ENCODE measurements at places on chromosomes 7 and 10.
A peak's percentile ranks its signal among the peaks of the same experiment; 100 is the strongest.

DNA sequence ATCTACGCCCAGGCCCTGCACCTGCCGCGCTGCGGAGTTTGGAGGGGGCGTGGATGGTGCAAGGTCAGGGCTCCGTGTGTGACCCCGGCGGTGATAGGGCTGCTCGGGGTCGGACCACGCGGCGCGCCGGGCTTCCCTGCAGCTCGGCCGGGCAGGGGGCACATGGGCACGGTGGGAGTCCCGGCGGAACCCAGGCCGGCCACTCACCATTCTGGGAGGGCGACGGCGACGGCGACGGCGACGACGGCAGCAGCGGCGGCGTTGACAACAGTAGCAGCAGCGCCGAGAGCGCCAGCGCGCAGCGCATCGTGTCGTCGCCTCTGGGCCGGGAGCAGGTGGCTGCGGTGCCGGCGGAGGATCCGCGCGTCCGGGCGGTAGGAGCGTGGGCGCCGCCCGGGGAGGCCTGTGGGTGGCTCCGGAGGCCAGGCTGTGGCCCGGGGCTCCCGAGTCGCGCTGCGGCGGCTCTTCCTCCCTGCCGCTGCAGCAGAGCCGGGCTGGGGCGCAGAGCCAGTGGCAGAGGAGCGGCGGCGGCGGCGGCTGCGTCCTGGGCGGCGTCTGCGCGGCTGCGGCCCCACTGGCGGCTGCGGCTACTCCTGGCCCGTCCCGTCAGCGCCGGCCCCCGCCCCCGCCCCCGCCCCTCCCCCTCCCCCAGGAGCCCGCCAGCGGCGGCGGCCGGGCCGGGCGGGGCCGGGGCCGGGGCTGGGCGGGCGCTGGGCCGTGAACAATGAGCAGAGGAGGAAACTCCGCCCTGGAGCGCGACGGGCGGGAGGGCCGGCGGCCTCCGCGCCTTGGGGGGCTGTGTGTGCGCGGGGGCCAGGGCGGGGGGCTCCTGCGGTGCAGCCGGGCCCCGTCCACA, at the start of gene PODXL:
Gene PODXL (minus strand): TSS at position 576 of the 856 bp plus-strand sequence. CDS start 269 bp downstream, at position 307.
- DNase-seq: no peak

DNA sequence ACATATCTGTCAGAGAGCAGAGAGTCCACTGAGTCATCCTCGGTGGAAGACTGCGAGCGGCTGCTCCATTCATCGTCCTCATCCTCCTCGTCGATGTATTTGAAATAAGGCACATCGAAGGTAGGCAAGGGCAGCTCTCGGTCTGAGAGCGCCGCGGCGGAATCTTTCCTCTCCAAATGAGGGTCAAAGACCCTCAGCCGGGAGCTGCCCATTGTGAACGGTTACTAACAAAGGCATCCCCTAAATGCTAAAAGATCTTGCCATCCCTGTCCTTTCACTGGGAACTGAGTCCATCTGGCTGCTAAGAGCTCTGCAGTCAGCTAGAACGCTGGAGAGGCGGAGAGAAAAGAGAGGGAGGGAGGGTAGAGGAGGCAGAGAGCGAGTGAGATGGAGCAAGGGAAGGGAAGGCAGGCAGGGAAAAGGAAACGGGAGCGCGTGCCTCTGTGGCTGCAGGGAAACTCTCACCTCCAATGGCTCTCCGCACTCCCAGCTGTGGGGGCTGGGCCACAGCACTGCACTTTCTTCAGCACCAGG, 163.4 kb downstream of the RAPGEF5 start:
- peak; percentile 37 for DNase-seq

DNA sequence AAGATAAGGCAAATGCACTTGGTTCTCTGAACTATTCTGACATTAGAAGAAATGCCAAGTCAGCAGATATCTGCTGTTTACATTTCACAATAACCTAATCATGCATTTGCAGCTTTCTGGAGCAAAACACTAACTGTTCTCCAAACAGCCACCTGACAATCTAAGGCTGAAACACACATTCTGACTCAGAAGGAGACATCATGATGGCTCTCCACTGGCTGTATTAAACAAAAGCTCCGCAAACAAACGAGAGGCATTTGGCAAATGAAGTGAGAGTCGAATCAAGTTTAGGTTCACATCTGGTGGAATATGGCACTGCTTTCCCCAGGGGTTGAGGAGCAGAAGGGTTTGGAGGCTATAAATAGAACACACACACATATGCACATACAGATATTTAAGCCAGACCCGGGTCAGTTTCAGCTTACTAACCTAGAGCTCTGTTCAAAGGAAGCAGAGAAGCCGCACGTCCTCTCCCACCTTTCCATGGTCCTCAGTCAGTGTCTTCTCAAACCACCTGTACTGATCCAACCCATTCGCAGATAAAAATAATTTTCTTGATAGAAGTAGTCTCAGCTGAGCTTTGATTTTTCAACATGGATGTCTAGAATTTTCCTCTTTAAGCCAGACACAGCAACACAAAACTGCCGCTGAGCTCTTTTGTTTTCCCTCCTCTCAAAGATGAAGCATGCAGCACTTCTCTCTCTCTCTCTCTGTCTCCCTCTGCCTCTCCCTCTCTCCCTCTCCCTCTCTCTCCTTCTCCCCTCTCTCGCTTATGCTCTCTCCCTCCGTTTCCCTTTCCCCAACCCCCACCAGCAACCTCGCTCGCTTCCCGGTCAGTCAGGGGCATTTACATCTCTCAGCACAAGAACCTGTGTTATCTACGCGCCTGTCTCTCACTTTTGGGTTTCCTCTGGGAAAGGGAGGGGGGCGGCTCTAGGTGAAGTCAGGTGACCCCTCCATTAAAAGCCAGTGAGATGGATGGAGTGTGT, 682.8 kb downstream of the MAGI2 start:
- no peak for DNase-seq

DNA sequence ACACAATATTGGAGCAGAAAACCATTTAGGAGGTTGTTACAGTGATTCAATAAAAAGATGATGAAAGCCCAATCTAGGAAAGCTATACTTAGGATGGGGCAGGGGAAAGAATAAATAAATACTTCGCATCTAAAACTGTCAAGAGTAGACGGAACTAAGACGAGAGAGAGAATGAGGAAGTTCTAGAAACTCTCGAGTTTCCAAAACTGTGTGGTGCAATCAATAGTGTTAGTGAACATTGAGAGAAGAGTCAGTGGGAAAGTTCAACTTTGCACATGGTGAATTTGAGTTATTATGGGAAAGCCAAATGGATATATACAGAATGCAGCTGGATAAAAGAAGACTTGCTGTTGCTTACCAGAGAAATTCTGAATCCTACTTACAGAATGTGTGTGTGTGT, 133.8 kb upstream of the MEOX2 start:
- DNase-seq: no peak

- no peak for DNase-seq
Measured at GRCh38 chr7:96723622-96724021, 14.0 kb upstream of the SEM1 start.

GRCh38 chr10:92640107-92640506, 47.2 kb downstream of the KIF11 start:
- no peak for DNase-seq

- DNase-seq: no peak
Measured at GRCh38 chr7:27128776-27129728, 1.5 kb downstream of the HOXA4 start.

GRCh38 chr10:111093741-111094380, 17.0 kb downstream of the ADRA2A start:
- no peak for DNase-seq

DNA sequence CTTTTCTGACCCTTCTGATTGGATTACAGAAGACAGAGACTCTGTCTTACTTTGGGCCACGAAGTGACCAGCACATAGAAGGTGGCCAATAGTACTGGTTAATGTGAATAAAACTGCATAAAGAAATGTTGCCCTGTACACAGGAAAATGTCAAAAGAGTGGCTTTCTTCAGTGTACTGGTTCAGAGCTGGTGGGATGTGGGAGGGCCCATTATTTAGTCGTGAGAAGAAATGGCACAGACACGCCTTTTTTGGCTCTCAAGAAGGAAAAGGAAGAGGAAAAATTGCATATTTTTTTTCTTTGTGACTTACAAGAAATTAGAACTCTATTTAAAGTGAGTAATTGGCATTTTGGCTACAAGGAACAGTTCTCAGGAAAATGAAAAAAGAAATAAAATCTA, 129.7 kb downstream of the DGKI start:
- no peak for DNase-seq

GRCh38 chr10:77711683-77712049, 74.1 kb upstream of the KCNMA1 start:
- DNase-seq: no peak

GRCh38 chr7:138142583-138143201, 66.4 kb downstream of the AKR1D1 start:
- no peak for DNase-seq

- no peak for DNase-seq
Measured at GRCh38 chr7:14233076-14233867, 243.8 kb upstream of the ETV1 start.

DNA sequence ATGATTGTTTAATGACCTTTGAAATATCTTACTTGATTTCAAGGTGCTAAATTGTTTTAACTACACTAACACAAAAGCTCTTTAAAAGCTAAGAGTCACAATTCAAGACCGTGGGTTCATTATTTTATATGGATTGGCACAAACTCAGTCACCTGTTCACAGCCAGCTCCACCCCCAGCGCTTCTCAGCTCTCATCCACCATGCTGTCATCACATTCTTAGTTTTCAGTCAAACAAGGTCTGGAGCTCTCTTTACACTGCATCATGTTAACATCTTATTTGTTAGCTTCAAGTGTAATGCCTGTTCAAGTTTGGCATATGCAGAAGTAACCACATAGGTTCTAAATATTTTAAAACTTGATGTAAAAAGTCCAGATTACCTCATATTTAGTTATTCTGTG, 180.9 kb upstream of the LRRTM3 start:
- no peak for DNase-seq

DNA sequence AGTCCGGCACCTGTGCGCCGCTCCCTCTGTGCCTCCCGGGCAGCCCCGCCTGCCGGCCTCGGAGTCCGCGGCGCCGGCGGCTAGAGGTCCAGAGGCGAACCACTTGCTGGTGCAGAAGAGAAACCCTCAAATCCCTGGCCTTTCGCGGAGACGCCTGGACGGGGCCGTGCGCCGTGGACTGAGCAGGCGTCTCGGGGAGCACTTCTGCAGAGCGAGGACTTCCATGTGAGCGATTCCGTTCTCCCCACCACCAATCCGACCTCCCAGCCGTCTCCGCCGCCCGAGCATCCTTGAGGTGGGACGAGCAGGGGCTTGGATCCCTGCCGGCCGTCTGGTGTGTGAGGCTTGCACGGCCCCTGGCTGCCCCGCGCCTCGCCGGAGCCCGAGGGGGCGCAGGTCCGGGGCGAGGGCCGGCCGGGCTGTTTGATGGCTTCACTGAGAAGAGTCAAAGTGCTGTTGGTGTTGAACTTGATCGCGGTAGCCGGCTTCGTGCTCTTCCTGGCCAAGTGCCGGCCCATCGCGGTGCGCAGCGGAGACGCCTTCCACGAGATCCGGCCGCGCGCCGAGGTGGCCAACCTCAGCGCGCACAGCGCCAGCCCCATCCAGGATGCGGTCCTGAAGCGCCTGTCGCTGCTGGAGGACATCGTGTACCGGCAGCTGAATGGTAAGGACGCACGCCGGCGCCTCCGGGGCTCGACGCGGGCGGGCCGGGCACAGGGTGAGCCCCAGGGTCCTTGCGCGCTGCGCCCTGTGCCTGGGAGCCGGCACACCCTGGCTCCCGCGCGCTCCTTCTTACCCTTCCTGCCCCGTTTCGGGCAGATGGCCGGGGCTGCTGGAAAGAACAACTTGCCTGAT, 660 bp downstream of the GALNT17 start:
- DNase-seq: no peak

GRCh38 chr7:154649434-154649833, 353.5 kb downstream of the PAXIP1 start:
- DNase-seq: no peak

- DNase-seq: no peak
Measured at GRCh38 chr10:5447056-5447455, 34.7 kb downstream of the NET1 start.

DNA sequence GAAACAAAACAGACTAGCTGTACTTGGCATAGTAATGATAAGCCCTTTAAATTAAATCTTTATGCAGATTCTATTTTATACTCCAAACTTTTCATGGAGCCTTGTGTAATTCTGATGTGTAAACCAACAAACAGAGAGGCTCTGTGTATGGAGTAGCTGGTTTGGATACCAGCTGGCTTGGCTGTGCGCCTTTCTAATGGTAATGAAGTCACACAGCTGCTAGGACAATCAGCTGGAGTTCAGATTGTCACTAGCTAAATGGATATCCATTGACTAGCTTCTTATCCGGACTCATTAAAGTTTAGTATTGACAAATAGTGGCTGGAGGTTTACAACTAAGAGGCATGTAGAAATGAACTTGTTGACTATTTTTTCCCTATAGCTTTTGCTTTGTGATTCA, 398.4 kb downstream of the DGKB start:
- DNase-seq: no peak

GRCh38 chr10:44991571-44991970, 9.2 kb upstream of the ZNF22 start:
- no peak for DNase-seq

DNA sequence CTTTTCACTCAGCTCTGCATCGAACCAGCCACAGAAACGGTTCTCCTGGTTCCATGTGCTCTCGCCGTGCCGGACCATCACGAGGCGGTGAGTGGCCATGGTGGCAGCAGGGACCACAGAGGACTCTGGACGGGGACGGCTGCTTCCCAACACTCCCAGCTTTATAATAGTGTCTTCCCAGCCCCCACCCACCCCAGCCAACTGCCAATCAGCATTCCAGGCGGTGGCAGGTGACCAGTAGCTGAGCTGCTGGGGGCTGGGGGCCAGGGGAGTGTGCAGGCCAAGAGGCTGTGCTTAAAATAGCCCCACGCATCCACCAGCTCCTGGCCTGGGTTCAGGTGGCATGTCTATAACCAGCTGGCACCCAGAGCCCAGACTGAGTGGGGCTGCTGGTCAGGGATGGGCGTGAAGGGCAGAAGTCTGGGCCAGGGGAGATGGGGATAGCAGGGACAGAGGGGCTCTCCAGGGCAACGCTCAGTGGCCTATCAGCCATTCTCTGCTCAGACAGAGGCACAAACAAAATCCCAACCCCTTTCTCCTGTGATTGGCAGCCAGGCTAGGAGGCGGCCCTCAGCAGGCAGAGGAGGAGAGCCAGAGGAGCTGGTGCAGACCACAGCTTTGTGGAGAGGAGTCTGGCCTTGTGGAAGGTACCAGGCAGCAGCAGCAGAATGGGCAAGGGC, at the start of gene PGAM2:
Gene PGAM2 (minus strand): TSS at position 137 of the 680 bp plus-strand sequence. CDS start 38 bp downstream, at position 99.
- DNase-seq: peak; percentile 86

- DNase-seq: no peak
Measured at GRCh38 chr10:74300666-74301065, 149.6 kb downstream of the ADK start.

GRCh38 chr7:37815671-37816371, 32.6 kb upstream of the NME8 start:
- no peak for DNase-seq

All from cerebellar nuclear complex (tissue), 1 donor.